ENCODE measurements at places on chromosomes 1 and 21. TPM values are rescaled to one million over a fixed set of nuclear protein-coding genes. Genes with fewer than 3 reads are reported as not detected.

DNA sequence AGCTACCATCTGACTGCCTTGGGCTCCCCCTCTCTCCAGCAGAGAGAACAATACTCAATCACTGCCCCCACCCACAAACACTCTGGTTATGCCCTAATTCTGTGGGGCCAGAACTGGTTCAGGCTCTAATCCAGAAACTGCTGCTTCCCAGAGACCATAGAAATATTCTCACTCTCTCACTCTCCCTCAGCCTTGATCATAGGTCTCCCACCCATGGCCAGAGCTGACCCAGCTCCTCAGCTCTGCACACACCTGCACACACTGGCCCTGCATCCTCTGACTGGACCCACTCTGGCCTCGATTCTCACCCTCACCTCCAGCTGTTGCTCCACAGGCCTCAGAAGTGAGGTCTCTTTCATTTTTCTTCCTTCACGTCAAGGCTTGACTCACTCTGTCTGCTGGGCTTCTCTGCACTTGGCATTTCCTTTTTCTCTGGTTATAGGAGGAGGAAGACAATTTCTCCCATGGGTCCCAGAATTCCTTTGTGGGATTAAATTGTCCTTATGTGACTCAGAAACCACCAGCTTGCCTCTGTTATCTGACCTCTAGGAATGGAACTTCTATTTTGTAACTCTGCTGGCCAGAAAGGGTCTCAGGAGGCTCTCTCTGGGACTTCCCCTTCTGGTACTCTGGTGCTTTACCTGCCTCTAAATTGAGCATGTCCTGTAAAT lies 15.6 kb upstream of the ZMYM6 start:
- no peak for DNase-seq

AADACL4 gene
- not detected for total RNA-seq

- no peak for DNase-seq
Measured at GRCh38 chr1:208121813-208122364, 122.3 kb downstream of the PLXNA2 start.

RNF2 gene
- 30.6 TPM for total RNA-seq

- DNase-seq, result peak; percentile 14
Measured at GRCh38 chr1:162056043-162056442, 13.4 kb upstream of the NOS1AP start.

GRCh38 chr1:94658221-94658620 lies 116.7 kb upstream of the F3 start:
- DNase-seq, result no peak

DNA sequence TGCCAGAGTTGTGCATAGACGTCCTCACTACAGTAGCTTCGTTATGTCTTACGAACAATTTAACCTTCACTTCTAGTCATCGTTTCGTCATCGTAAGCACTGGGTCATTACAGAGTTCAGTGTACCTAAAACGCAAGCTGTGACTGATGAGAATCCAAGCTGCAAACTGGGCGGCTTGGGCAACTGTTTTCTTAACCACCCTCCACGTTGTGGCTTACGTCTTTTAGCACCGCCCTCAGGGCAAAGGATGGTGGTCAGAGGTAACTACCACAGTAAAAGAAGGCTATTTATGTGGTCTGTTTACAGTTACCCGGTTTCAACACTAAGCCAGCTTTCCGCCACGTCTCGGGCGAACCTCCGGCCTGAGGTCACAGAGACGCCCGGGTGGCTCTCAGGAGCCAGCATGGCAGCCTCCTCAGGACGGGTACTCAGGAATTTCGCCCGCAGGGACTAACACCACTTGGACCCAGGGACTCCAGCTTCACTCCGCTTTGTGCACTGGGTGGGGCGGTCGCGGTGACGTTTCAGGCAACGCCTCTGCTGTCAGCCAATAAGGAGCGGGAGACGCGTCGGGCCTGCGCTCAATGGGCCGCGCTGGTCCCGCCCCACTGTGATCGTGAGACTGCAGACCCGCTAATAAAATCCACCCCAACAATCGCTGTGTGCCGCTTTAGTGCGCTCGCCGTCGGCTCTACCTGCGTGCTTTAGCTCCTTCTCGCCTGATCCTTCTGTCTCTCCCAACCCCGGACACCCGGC lies at the start of gene CTH:
Gene CTH (plus strand): TSS at position 665 of the 756 bp plus-strand sequence. CDS start 148 bp downstream, outside the sequence.
- DNase-seq, result peak; percentile 92

ERICH3 gene
- total RNA-seq, result not detected

APOBEC4 gene
- total RNA-seq, result not detected

ADIPOR1 gene
- total RNA-seq, result 79.2 TPM

DNA sequence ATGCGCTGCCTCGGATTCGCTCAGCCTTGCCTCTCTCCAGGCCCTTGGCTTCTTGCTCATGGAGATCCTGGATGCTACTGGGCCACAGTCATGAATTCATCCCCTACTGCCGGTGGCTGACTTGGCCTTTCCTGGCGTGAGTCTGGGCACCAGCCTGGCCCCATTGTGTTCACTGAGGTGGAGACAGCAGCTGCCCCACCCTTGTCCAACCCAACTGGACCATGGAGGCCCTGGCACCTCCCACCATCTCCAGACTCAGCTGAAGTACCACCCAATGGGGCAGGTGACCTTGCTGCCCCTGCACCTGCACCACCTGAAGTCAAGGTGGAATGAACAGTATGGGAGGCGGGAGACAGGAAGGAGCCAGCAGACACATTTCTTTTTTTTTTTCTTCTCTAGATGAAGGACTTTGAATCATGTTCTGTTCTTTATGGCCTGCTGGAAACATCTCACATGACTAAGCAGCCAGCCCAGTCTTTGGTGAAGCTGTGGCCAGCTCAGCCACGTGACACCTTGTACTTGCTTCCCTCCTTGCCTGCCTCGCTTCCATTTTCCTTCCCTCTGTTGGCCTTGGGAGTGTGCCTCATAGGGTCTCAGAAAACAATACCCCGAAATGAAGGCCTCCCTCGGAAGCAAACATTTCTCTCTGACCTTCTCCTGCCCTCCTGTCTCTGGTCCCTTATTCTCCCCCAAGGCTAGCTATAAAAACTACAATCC lies 3.8 kb upstream of the SLC30A2 start:
- no peak for DNase-seq

- DNase-seq, result no peak
Measured at GRCh38 chr1:115809847-115810246, 31.1 kb downstream of the NHLH2 start.

DNA sequence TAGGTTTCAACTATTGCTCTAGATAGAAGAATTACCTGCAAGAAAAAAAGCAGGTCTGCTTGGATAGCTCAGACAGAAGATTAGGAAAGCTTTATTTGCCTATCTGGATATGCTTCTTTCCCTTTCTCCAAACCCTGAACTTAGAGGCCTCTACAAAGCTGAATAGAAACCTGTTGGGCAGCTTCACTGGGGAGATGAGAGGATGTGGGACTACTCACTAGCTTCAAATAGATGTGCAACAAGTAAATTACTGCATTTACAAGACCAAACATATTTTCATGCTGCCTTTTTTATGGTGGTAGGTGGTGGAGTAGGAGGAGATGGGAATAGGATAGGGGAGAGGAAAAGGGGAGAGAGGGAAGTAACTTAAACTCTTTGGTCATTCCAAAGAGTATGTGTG lies 6.4 kb downstream of the CLCA2 start:
- no peak for DNase-seq

- DNase-seq, result no peak
Measured at GRCh38 chr1:28796352-28797211, 15.4 kb upstream of the OPRD1 start.

GRCh38 chr1:97827887-97828286 lies 92.9 kb downstream of the DPYD start:
- no peak for DNase-seq

HMGCS2 gene
- total RNA-seq, result not detected

DNA sequence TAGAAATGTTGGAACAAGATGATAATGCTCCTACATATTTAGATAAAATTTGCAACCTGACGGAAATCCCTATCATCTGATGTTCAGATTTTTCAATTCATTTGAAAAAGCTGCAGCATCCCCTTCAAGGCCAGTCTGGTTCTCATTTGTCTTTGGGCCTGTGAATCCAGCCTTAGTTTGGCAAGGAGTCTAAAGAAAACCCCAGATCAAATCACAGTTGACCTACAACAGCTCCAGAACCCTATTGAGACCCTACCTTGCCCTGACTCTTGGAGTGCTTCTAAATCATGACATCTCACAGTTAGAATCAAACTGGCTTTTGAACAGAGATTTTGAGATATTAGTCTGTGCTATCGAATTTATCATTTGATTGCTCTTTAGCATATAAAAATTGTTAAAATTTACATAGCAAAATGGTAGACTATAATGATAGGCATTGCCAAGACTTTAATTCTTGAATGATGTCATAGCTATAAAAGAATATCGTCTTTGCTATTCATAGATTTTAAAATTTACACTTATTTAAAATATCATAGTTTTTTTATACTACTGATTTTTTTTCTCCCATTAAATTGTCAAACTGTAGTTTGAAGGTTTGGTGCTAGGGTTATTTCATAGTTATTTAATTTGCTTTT lies 2.2 kb downstream of the PPP2R5A start:
- no peak for DNase-seq

DNA sequence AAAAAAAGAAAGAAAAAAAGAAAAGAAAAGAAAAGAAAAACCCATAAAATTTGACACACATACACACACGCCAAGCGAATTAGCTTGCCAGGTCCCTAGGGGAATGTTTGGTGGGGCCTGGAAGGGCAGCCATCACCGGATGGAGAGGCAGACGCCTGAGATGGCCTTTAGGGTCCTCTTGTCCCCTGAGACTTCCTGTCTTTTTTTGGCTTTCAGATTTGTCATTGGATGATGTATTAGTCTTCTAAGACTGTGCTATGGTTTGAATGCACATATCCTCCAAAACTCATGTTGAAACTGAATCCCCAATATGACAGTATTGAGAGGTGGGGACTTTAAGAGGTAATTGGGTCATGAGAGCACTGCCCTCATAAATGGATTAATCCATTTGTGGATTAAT lies 211.8 kb downstream of the TOMM20 start:
- DNase-seq, result no peak

NPR1 gene
- total RNA-seq, result not detected

LRRIQ3 gene
- 0.46 TPM for total RNA-seq

- DNase-seq, result no peak
Measured at GRCh38 chr21:26275801-26276200, 105.2 kb upstream of the APP start.

DNA sequence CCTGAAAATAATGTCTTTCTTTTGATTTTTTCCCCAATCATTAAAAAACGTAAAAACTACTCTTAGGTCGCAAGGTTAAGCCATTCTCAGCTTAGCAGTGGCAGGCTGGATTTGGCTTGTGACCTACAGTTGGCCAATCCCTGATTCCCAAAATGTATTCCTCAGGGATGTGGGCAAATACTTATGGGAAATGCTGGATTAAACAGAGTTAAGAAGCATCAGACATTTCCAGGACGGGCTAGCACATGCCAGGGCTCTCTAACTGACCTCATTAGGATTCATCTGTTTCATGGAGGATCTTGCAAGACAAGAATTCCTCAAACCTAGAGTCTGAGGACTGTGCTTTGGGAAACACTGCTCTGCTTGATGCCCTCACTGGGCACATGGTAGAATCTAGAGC lies 982 bp upstream of the IL24 start:
- DNase-seq, result no peak

GRCh38 chr1:165899461-165899941 lies 72.1 kb downstream of the UCK2 start:
- no peak for DNase-seq

- no peak for DNase-seq
Measured at GRCh38 chr21:39003982-39004633, 179.1 kb downstream of the PSMG1 start.

DNA sequence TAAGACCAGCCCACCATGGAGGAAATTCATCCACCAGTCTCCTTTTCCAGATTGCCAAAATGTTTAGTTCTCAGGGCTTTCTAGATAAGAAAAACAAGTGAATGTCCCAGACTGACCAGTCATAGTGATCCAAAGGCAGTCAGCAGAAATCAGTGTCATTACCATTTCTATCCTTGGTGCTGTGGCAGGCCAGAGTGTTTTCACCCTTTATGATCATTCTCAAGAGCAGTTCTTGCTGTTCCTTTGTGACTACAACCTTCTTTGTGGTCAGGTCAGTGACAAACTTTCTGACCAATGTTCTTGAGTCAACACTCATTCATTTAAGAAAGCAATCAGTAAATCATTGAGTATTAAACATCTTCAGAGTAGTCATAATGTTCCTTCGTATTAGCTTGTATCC lies 7.3 kb upstream of the DHCR24 start:
- DNase-seq, result no peak

- DNase-seq, result no peak
Measured at GRCh38 chr1:241253471-241253870, 103.5 kb downstream of the RGS7 start.

OR2AK2 gene
- not detected for total RNA-seq

- DNase-seq, result no peak
Measured at GRCh38 chr21:42421018-42421793, 17.5 kb downstream of the UBASH3A start.

ANXA9 gene
- 0.32 TPM for total RNA-seq

DNA sequence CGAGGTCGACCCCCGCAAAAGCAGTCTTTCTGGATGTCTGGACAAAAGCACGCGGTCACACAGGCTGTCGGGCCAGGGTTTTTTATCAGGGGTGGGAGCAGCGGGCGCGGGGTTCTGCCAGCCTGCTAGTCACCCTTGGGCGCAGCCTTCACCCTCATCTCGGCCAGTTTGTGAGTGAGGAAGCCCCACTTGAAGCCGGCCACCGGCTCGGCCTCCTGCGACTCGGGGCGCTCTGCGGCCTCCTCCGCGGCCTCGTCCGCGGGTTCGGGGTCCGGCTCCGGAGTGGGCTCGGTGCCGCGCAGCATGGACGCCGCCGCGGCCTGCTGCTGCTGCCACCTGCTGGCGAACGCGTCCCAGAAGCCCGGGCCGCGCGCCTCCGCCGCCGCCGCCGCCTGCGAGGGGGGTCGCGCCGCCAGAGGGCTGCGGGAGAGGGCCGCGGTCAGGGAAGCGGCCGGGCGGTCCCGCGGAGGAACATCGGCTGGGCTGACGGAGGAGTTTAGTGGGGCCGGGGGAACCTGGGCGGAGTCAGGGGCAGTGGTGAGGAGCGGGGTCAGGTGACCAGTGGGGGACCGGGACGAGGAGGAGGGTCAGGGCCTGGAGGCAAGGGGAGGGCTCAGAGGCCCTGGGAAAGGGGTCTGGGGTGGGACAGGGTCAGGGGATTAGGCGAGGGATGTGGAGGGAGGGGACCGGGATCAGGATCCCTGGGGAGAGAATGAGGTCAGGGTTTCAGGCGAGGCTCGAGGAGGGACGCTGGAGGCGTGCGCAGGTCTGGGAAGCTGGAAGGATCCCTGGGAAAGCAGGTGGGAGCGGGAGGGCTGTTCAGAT lies 4.5 kb downstream of the C1orf232 start:
- DNase-seq, result peak; percentile 49
